ENCODE measurements at places on chromosomes 12 and 14.

DNA sequence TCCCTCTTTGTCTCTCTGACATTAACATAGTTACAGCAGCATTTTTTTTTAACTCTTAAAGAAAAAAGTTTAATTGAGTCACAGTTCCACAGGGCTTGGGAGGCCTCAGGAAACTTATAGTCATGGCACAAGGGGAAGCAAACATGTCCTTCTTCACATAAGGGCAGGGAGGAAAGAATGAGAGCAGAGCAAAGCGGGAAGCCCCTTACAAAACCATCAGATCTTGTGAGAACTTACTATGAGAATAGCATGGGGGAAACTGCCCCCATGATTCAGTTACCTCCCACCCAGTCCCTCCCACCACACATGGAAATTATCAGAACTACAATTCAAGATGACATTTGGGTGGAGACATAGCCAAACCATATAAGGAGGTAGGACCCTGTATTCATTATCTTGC, 96.2 kb downstream of the PLBD1 start:
- no peak for DNase-seq

DNA sequence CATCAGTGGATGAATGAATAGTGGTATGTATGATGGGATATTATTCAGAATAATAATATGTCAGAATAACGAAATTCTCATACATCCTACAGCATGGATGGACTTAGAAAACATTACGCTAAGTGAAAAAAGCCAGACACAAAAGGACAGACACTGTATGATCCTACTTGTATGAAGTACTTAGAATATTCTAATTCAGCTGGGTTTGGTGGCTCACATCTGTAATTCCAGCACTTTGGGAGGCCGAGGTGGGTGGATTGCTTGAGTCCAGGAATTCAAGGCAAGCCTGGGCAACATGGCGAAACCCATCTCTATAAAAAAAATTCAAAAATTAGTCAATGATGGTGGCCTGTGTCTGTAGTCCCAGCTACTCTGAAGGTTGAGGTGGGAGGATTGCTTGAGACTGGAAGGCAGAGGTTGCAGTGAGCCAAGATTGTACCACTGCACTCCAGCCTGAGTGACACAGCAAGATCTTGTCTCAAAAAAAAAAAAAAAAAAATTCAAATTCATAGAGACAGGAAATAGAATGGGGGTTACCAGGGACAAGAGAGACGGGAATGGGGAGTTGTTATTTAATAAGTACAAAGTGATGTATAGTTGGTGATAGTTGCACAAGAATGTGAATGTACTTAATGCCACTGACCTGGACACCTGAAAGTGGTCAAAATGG, 132.3 kb downstream of the CHST11 start:
- DNase-seq, result no peak

DNA sequence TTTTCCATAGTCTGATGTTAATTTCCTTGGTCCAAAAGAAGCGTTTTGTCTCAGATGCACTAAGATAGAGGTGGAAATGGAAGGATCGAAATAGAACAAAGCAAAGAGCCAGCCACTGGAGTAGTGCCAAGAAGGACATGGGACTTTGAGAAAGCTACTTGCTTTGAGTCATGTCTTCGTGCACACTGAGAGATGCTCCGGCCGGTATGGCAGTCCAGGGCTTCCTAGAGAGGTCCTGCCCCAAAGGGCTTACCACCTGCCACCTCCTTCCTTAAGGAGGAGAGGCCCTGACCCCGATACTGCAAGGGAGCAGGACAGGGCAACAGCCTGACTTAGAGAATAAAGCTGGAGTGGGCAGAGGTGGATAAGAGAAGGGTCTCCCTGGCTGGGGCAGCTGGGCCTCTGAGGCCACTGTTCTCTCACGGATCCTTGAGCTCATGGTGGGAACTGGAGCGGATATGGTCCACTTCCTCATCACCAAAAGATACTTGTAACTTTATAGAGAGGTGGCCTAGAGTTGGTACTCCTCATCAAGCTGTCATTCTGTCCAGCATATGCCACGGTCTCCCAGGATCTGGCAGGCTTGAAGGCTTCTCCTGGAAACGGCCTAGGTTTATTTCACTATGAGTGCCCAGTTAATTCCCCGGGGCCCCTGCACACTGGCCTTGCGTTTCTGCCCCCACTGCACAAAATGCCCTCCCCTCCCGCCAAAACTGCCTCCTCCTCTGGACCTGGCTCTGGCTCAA, 57.4 kb downstream of the FOXN3 start:
- no peak for DNase-seq

DNA sequence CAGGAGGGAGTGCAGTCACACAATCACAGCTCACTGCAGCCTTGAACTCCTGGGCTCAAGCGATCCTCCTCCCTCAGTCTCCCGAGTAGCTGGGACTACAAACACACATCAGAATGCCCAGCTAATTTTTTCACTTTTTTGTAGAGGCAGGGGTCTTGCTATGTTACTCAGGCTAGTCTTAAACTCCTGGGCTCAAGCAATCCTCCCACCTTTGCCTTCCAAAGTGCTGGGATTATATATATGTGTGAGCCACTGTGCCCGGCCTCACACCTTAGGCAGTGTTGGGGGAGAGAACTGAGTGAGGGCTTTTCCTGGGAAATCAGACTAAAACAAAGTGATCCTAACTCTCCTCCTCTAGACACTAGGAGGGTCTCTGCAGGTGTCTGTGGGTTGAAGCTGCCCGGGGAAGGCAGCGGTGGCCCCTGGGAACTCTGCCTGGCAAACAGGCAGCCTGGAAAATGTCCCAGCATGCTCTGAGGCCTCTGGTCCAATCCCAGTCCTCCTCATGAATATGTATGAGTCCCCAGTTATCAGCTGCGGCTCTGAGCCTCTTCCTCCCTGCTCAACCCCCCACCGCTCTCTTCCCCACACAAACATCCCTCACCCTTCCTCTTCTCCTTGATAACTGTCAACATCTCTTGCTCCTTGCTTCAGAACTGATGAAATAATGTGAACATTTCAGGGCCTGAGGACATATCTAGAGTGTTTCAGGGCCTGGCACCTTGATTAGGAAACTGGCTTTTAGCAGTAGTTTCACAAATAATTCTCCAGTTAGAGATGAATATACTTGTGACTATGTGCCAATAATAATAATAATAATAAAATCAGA, 7.9 kb upstream of the NAA25 start:
- DNase-seq, result peak; percentile 90

DNA sequence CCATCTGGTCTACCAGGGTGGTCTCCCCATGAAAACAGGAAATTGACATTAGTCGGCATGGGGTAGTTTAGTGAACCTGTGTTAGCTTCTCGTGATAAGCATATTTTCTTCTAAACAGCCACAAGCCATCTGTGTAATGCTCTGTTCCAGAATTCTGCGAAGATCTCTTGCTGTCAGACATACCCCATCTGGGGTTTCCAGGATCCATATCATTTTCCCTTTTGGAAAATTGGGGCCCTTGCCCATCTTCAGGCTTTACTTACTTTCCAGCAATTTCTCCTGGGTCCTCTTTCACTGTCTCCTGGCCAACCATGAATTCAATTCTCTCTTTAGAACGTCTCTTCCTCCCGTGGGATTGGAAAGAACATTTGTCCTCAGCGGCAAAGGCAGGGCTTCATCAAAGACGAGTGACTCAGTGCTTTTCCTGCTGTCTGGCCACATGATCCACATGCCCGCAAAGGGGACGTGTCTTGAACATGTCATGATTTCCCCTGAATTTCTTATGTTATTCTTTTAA, 21.4 kb upstream of the NCOR2 start:
- no peak for DNase-seq

DNA sequence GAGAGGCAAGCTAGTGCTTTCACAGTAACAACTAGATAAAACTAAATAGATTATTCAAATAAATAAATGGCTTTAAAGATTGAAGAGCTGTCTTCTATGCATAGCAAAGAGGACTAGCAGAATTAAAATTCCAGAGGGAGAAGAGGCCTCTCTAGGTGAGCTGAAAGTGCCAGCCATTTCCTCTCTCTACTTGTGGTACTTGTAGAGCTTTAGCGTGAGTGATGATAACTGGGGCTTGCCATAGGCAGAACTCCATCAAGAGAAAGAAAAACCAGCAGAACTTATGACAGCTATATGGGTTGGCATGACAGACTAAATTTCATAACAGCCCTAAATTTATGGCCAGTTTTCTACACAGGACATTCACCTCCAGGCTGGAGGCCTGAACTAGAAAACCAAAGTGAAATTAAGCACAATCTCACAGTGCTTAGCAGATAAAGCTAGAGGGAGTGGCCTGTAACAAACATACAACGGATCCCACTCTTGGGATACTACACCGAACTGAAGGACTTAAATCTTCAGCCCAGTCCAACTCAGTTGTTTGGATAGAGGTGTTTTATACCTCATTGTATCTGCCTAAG, 11.0 kb downstream of the SPTLC2 start:
- no peak for DNase-seq

DNA sequence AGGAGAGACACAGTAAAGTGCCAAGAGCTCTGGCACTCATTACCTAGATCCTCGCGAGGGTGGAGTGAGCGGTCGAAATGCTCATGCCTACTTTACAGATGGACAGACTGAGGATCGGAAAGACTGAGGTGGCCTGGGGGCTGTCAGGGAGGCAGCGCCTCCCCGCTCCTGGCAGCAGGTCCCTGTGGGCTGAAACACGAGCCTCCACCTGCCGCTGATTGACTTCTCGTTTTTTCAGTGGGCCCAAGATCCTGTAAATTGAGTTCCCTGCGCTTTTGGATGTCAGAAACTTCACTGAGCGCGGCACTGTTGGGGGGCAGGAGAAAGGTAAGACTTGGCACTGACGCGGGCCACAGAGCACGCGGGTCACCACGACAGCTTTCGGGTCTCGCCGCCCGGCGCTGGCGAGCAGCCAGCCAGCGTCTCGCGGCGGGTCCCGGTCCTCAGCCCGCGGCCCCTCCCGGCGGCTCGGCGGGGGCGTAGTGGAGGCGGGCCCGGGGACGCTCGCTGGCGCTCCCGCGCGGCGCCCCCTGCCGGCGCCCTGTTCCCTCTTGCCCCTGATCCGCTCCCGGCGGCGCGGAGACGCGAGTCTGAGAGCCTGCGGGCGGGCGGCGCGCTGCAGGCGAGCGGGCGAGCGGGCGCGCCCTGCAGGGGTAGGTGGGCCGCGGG, 552 bp upstream of the SCN8A start:
- peak; percentile 75 for DNase-seq

GRCh38 chr14:61438860-61439765, 117.7 kb downstream of the PRKCH start:
- no peak for DNase-seq

GRCh38 chr12:30661210-30661609, 34.5 kb downstream of the IPO8 start:
- DNase-seq, result no peak

DNA sequence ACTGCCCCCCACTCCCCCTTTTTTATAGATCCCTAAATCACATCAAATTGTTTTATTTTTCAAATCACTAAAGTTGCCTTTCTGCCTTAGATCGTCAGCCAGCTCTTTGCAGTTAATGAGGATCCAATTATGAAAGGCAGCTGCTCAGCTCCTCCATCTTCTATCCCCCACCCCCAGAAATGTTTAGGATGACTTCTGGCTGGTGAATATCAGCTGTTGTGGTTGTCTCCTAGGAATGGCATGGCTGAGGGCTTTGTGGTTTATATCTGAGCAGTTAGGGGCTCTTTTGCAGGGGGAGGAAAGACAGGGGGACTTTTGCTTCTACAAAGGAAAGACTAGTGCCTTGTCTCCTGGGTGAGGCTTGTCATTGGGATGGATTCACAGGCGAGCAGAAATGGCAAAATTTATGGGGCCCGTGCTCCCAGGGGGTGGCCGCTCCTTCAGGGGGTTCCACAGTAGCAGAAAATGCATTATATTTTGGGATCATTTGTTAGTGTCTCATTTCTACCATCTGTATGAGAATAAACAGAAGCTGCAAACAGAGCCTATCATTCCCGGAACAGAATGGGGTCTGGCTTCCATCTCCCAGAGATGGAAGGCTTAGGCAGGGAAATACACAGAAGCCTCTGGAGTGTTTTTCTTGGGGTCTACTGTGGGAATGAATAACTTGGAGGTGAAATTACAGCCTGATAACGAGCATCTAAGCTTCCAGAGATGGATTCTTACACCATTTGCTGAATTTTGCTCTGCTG, 6.5 kb downstream of the JDP2 start:
- DNase-seq, result no peak

GRCh38 chr14:47917344-47917954, 242.0 kb upstream of the MDGA2 start:
- peak; percentile 67 for DNase-seq

DNA sequence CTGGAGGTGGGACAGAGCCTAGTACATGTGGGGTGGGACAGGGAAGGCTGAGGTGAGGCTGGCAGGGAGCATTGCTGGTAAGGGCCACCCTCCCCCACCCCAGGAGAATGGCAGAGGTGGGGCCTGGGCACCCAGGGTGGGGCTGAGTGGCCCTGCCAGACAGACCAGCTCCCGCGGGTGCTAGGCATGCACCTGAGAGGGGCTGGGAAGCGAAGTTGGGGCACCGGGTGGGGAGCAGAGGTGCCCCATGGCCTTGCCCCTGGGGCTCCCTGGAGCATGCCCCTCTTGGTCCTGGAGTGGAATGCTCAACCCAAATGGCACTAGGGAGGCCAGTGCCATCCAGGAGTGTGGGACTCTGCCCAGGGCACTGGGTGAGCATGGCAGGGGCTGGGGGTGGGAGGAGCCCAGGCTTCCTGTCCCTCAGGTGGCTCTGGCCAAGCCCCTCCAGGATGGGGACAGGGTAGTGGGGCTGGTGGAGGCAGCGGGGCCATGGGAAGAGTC, 1.3 kb downstream of the TNFAIP2 start:
- no peak for DNase-seq

- no peak for DNase-seq
These were observed 1.8 kb downstream of the PSME1 start for GRCh38 chr14:24137529-24138395.

GRCh38 chr14:99544991-99545390, 59.0 kb downstream of the CCDC85C start:
- DNase-seq, result no peak

DNA sequence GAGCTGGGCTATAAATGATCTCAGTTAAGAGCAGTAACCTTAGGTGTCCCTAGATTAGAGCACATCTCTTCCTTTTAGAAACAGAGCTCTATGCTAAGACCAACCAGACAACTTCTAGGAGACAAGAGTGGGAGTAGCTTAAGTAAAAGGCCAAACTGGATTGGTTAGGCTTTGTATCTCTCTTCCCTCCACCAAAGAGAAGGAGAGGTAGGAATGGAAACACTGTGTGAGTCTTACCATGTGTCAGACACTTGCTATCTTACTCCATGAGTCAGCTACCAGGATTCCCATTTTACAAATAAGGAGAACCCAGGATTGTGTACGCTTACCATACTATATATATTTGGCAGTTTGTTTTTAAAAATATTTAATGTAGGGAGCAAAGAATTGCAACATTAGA, 122.9 kb downstream of the PAX9 start:
- DNase-seq, result no peak

DNA sequence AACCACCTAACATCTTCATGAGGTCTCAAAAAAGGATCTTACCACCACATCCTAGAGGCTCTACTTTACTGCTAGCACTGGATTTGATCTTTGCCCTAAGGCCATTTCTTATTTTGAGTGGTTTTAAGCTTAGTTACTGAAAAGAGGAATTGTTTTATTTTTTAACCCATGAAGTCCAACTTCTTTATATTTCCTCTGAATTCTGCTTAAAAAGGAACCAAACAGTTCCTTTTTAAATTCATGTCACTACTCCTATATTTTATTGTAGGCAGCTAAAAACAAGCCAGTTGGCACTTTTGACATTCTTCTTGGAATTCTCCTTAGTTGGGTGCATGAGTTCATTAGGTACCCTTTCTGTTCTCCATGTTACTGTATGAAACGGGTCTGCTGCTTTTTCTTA, 76.4 kb downstream of the FGD4 start:
- no peak for DNase-seq

- no peak for DNase-seq
These were observed 3.3 kb downstream of the NKX2-1 start for GRCh38 chr14:36516719-36517241.

All from midbrain (tissue), 1 donor.